ENCODE measurements at places on chromosomes 5 and 9.
A peak's percentile ranks its signal among the peaks of the same experiment; 100 is the strongest.

DNA sequence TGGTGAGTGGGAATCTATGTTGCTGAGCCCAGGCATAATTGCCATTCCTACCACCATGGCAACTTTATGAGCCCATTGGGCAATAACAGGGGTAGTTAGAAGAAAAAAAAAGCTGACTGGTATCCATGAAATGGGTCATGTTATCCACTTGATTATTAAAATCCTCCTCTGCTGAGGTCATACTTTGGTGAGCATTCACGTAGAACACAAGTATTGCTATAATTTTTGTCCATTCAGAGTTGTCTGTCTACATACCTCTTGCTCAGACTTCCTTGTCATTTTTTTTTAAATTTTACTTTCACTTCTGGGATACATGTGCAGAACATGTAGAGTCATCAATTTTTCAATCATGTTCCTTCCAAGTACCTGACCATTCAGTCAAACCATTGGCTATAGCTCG, 780.8 kb upstream of the ARRDC3 start:
- DNase-seq = no peak

GRCh38 chr9:114282926-114283325, 40.0 kb upstream of the ORM1 start:
- DNase-seq = peak; percentile 62

GRCh38 chr9:89911721-89912604, 307.2 kb downstream of the GADD45G start:
- DNase-seq = no peak

- DNase-seq = no peak
Observed at GRCh38 chr9:4515958-4516375, 25.7 kb downstream of the SLC1A1 start.

DNA sequence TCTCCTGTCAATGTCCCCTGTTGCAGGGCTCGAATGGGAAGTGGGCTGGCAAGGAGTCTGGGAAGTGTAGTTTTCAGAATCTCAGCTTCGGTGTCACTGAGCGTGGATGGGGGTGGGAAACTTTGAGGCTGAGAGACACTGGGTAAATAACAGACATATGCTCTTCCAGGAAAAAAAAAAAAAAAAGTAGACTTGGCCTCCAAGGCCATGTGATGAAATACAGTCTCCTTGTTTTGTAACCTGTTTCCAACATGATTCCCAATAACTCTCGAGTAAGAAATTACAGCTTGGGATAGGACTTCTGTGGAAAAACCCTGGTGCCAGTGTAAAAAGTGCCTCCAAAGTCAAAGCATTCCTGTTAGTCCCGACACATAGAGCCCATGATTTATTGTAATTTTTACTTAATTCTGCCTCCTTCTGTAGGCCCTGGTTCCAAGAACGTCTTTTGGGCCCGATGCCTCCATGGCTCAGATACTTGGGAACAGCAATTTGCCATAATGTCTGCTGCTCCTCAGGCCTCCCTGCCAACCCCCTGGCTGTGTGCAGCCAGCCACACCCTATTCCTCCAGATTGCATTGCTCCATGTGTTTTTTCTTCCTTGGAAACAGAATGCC, 119.5 kb upstream of the TNC start:
- DNase-seq = no peak
